RWPE1 (cell line): ENCODE measurements at places on chromosomes 6 and 20.

GRCh38 chr6:21489826-21490225, 103.7 kb upstream of the SOX4 start:
- no peak for DNase-seq

DNA sequence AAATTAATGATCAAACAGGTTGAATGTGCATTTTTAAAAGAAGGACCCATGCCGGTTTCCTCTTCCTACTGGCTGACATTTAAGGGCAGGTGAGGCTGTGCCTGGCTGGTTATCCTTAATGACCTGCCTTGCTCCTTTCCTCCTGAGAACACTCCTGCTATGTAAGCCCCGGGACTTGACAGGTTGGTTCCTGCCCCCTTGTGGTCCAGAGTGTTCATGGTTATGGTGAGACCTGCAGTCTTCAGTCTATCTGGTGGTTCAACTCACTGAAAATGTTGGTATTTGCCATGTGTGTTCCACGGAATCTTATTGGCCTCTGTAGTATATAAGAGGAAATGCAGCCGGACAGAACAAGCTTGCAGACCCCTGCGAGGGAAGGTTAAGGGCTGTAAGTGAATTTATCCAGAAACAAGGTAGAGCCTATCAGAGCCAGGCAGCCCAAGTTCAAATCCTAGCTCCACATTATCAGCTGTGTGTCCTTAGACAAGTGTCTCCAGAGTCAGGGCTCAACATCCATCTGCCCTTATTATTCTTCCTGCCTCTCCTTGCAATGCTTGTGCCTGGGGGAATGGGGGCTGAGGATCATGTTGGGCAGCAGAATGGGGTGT, 5.2 kb upstream of the BPIFA3 start:
- DNase-seq = peak; percentile 85

GRCh38 chr6:21381331-21381963, 212.1 kb upstream of the SOX4 start:
- no peak for DNase-seq

DNA sequence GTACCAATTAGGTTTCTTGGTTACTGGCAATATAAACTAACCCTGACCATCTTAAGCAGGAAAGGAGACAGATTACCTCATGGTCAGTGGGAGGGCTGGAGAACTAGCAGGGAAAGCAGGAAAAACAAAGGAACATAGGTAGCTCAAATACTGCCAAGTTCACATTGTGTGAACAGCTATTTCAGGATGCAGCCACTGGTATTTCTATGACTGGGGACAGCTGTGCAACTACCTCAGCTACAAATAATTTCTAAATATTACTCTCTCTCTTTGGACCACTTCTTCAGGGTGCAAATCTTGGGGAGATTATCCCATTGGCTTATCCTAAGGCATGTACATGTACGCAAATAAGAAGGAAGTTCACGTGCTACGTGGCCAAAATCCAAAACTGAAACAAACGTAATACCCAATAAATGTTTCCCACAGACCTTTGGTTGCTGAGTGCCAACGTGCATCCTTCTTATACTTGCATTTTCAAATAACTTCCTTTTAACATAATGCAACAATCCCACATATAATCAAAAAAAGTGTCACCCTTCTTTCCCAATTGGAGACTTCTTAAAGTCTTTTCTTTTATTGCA, 180.9 kb downstream of the PHF3 start:
- DNase-seq = no peak

DNA sequence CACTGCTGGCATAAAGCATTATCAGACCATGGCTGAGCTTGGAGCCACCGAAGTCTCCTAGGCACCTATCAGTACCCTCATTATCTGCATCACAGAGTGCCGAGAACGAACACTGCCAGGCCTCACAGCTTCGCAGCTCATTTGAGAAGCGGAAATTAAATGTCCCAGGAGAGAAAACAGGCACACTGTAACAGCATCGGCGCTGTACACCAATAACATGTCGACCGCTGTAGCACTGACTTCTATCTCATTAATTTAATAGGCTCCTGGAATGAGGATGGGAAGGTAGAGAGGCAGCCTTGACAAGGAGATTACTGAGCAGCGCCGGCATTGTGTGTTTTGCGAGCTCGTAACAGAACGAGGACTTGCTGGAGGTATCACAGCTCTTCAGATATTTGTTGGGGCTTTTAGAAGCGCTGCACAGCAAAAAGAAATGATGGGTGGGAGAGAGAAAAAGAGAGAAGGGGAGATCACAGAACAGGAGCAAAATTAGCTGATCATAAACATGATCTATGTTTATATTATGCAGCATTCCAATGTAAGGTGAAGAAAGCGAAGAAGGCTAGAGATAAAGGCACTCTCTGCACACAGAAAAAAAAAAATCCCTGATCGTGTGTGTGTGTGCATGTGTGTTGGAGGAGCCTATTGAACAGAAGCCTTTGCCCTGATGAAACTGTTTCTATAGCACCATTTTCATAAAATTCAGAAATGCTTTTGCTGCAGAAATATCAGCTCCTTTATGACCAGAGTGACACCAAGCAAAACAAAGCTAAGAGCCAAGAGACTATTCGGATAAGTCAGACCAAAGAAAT, 29.2 kb downstream of the ID4 start:
- no peak for DNase-seq

DNA sequence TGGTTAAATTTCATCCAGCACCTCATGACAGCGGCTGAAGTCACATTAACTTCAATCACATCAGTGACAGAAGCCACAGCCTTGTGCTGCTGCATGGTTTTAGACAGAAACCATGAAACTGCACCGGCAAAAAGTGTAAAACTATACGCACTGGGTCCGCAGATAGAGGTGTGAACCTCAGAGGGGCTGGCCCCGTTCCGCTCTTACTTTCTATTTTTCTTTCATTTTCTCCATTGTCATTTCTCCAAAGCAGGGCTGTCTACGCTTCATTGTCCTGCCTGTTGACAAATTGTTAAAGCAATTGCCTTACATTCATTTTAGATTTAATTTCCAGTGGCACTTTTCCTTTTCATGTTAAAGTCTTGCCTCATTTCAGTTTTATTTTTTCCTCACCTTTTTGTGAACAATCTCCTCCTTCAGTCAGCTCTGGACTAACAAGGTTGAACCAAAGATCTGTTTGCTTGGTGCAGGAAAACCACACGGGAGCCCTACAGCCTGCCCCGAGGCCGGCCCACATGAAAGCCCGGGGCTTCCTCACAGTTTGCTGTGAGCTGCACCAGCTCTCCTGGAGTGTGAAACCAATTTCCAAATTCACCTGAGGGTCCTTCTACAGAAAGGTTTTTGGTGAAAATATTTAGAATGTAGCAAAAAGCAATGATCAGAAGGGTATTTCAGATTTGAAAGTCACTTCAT, 63.7 kb downstream of the PRR18 start:
- no peak for DNase-seq

- no peak for DNase-seq
These were observed 10.2 kb downstream of the BNIP5 start for GRCh38 chr6:36326356-36326995.

GRCh38 chr6:110683241-110683640, 132.0 kb downstream of the CDK19 start:
- no peak for DNase-seq

DNA sequence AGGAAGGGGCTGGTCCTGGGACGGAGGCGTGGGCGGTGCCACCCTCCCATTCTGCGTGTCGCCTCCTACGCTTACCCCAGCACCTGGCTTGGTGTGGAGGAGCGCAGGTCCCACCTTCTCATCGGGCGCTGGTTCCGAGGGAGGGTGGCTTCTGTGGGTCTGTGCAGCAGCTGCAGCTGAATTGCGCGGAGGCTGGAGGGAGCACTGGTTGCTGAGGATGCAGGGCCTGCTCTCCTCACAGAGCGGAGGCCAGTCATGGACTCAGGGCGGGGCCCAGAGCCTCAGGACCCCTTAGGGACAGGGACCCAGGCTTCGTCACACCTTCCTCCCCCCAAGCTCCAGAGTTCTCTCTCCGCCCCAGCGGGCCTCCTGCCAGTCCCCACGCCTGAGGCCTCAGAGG, 127.8 kb upstream of the MAP3K4 start:
- no peak for DNase-seq

DNA sequence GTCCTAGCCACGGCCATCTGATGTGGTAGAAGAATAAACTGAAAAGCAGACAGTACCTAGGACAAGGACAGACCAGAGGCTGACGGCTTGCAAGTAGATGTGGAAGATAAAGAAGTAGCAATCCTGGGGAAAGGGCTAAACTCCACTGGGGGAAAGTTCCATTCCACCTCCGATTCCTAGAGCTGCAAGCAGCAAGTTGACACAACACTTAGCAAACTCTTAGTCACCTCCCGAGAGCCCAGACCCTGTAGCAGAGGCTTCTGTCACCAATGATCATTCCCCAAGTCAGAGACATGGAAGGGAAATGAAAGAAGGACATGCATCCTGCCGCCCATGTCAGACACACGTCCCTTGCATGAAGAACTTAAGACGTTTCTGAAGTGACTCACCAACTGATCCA, 99.2 kb upstream of the RPS6KA2 start:
- no peak for DNase-seq

DNA sequence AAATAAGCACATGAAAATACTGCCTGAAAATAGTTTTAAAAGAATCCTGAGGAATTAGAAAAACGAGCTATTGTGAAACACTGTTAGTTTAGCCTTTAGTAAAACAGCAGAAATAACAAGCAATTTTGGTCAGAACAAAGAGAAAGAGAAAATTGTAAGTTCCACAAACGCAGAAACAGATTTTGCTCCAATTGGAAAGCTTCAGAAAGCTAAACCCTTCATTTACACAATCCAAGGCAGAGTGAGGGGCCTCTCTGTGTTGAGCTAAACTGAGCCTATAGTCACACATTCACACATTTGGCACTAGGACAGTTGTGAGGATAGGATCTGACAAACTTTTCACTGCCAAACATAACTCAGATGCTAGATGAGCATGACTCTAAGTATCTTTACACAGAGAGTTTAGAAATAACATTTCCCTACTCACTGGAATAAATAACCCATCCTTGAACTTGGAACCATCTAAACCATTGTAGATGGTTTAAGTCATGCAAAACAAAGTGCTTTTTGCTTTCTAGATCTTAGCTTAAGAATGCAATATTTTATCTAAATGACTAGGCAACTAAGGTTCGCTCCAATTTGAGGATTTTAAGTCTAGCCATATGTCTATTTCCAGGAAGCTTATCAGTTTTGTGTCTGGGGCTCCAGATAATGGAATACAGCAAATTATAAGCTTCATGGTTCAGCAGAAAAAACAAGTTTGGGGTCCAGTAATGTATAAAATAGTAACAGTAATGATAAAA, 122.6 kb downstream of the SGK1 start:
- DNase-seq = no peak

GRCh38 chr20:51639206-51639832, 96.8 kb upstream of the NFATC2 start:
- DNase-seq = peak; percentile 86

- DNase-seq = no peak
These were observed 34.3 kb upstream of the VEGFA start for GRCh38 chr6:43735642-43736199.

GRCh38 chr6:123042401-123042800, 46.4 kb downstream of the CLVS2 start:
- DNase-seq = no peak

DNA sequence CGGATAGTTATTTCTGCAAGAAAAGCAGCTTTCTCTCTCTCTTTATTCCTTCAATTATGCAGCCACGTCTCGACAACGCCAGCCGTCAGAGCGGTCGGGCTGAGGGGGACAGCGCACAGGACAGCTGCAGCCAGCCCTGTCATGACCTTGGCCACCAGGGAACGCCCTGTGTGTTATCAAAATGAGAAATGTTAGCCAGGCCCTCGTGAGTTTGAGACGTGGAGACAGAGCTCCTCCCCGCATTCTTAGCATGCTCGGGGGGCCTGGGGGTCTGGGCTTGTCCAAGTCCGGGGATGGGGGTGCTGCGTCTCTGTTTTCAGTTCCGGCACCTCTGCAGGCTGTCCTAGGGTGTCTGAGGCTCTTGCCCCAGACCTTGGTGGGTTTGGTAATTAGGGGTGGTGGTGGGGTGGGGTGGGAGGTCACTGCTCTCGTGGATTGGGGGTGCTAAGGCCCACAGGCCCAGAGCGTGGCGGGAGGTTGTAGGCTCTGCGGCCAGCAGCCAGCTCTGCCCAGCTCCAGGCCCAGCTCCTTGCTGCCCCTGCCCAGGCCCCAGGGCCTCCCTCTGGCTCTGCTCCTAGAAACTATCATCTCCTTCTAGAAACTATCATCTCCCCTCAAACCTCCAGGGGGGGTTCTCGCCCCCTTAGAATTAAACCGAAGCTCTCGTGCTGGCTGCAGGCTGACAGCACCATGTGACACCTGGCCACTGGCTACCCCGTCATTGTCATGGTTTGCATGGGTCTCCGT, 54.3 kb upstream of the GATA5 start:
- no peak for DNase-seq

DNA sequence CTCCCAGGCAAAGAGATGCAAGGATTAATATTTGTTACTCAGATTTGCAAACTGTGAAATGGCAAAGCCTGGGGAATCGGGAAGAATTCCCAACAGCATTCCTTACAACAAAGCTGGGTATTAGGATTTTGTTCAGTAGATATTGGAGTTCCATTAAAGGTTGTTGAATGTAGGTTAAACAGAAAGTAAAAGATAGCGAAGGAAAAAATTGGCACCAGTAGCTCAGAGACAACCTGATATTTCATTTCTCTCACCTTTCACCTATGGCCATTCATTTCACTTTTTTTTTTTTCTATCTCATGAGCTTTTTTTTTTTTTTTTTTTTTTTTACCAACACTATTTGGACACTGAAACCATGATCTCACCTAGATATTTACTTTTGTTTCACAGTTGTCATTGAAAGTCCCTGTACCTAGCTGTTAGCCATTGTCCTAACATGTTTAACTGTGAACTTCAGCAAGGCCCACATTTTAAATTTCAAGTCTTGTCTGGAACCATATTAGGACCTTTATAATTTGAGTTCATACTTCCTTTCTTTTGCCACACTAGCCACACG, 552.5 kb downstream of the HAO1 start:
- DNase-seq = no peak

GRCh38 chr6:6873778-6874177, 234.0 kb upstream of the RREB1 start:
- DNase-seq = no peak

DNA sequence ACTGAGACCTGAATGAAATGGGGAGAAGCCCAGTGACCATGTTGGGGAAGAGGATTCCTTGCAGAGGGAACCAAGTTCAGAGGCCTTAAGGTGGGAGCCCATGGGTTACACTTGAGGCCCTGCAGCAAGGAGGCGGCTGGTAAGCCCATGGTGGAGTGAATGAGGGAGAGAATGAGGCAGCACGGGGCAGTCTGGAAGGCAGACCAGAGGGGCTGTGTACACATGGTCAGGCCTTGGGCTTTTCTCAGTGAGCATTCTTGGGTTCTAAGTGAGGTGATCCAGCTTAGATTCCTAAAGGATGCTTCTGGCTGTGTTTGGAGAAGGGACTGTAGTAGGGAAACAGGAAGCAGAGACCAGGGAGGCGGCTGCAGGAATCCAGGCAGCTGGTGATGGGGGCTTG, 19.0 kb downstream of the RNF114 start:
- no peak for DNase-seq

GRCh38 chr20:24108581-24108980, 120.0 kb upstream of the GGTLC1 start:
- DNase-seq = no peak

- DNase-seq = peak; percentile 77
These were observed 12.1 kb downstream of the BPIFB3 start for GRCh38 chr20:33065785-33066184.

GRCh38 chr6:73169633-73170032, 55.7 kb downstream of the KHDC1L start:
- peak; percentile 80 for DNase-seq
